ENCODE measurements at places on chromosomes 6 and 20.

DNA sequence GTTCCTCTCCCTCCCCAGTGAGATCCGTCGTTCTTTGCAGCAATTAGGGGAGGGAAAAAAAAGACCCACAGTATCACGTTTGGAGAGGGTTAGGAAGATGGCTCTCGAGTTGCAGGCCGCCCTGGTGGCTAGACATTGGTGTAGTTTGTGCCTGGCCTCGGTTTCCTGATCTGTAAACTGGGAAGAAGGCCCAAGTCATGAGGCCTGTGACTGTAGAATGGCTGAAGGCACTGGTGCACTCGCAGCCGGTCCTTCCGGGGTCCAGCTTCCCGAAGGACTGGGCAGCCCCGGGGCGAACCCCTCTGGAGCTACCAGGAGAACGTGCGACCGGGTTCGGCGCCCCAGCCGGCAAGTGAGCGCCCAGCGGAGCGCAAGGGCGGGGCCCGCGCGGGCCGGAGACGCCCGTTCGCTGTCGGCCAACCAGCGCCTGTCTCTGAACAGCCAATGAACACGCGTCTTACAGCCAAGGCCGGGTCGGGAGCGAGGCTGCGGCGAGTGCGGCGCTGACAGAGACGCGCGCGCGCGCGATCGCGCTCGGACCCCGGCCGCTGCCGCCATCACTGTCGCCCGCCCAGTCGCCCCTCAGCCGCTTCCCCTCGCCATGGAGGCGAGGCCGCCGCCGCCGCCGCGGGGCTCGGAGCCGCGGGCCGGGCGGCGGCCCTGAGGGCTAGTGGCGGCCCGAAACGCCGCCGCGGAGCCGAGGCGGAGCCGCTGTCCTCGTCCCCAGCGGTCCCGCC, at the start of gene PTPRA:
Gene PTPRA, plus strand, starts transcription at position 472 of the 737 bp plus-strand sequence. CDS start 90,797 bp downstream, outside the sequence.
- DNase-seq, result peak; percentile 59

GRCh38 chr6:164252948-164253347, 838.4 kb downstream of the QKI start:
- DNase-seq, result no peak

GRCh38 chr6:167927246-167927645, 70.2 kb upstream of the KIF25 start:
- no peak for DNase-seq

GRCh38 chr20:20292472-20292871, 75.4 kb upstream of the INSM1 start:
- DNase-seq, result no peak

DNA sequence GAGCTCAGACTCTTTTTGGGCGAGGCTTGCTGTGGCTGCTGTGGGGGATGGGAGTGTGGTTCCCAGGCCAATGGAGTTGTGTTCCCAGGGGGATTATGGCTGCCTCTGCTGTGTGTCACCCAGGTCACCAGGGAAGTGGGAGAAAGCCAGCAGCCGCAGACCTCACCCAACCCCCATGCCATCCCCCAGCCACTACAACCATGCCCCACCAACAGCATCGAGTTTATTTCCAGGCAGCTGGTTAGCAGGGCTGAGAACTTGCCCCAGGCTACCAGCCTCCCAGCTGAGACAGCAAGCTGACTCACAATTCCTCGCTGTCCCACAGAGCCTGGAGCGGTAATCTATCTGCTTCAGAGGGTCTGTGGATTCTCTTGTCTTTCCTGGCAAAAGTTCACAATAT, 331.7 kb downstream of the FRK start:
- DNase-seq, result no peak

DNA sequence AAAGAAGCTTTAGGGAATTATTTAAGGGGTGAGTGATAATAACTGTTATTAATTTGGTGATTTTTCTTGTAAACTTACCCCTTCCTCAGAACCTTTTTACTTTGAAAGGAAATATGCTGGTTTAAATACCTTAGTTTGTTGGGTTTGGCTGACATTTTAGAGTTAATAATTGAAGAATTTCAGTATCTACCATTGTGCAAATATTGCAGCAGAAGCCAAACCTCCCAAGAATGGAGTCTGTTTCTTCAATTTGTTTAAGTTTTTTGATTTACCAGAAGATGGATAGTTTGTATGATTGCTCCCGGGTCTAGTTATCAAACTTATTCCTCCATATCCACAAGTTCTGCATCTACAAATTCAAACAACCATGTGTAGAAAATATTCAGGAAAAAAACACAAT, 77.1 kb downstream of the ATRN start:
- DNase-seq, result no peak
